Fibroblast of the conjunctiva (primary cell): ENCODE measurements at places on chromosomes 3 and 15.

- DNase-seq, result no peak
Observed at GRCh38 chr3:125053304-125053699, 2.5 kb downstream of the HEG1 start.

DNA sequence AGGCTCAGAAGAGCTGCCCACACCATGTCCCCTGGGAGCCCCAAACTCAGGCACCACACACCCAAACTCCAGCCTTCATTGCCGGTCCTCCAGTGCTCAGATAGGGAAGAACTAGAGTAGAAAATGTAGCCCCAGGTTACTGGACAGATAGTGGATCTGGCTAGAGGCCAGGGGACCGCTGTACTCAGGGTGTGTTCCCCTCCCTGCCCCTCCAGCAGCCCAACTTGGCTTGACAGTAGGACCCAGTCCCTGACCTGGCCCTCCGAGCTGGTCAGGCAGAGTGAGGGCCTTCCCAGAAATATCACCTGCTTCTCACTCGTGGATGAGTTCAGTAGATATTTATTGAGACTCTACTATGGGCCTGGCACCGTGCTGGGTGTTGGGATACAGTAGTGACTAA lies 100.0 kb downstream of the CORO2B start:
- DNase-seq, result no peak

DNA sequence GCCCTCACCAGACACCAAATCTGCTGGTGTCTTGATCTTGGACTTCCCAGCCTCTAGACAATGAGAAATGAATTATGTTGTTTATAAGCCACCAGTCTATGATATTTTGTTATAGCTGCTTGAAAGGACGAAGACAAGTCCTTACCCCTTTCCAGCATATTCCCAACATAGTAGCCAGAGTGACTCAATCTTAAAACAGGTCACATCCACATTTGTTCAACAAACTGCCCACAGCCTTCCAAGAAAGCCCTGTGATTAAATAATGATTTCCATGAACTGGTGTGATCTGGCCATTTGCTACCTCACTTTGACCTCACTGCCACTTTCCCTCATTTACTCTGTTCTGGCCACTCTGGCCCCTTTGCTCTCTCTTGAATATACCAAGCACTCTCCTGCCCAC lies 193.7 kb upstream of the CFAP20DC start:
- DNase-seq, result no peak

GRCh38 chr3:128895843-128896697 lies 16.6 kb downstream of the ACAD9 start:
- peak; percentile 10 for DNase-seq

DNA sequence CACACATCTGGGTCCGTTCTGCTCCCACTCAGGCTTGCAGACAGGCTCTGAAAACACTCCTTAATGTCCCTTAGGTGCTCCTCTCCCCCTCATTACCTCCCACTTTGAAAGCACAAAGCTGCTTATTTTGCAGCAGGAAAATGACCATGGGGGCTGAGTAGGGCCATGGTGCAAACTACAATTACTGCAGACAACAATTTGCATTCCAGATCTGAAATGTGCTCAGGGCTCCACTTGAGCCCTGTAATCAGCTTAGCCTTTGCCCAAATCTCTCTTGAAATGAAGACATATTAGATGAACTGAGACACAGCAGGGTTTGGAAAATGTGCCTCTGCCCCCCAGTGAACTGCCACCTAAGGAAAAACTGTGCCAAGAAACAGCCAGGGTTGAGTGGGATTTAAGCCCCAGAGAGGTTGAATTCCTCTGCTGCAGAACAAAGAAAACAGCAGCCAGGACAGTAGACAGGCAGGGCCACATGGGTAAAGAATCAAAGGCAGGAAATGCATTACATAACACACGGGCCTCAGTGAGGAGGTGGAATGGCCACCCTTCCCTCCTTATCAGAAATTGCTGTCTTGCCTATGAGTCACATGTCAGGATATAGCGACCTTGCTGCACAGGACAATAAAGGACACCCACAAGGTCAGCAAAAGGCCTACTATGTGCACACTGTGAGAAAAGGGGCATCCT lies 126.8 kb upstream of the ARHGEF3 start:
- no peak for DNase-seq

DNA sequence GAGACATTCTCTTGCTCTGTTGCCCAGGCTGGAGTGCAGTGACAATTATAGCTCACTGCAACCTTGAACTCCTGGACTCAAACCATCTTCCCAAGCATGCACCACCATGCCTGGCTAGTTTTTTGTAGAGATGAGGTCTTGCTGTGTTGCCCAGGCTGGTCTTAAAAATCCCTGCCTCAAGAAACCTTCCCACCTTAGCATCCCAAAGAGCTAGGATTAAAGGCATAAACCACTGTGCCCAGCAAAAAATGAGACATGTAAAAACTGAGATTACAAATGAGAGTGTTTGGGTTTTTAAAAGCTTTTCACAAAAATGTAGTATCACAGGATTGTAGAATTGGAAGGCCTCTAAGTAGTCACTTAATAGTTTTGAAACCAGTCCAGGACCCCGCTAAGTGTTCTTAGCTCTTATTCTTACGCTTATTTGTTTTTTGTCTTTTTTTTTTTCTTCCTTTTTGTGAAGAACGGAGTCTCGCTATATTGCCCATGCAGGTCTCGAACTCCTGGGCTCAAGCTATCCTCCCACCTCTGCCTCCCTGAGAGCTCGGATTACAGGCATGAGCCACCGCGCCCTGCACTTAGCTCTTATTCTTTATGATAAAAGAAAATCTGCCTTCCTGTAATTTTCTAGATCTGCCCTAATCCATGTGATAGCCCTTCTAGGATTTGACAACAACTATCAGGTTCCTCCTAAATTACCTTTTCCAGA lies 31.5 kb downstream of the KLHL18 start:
- no peak for DNase-seq

- DNase-seq, result peak; percentile 31
Observed at GRCh38 chr3:39707314-39707909, 102.0 kb upstream of the MYRIP start.

DNA sequence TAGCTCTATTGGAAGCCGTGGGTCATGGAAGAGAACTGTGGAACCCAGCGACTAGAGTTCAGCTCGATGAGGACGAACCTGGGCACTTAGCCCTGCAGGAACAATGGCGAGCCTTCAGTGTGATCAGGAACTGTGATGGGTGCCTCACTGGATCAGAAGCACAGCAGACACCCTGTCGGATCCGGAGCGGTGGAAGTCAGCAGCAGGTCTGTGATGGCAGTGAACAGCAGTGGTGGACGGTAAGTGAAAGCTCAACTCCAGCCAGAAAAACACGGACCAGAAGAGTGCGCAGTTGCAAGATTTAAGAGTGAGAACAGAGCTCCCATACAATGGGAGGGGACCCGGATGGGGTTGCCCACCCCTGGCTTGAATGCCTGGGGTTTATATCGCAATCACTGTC lies 282.2 kb downstream of the NSUN3 start:
- no peak for DNase-seq

- DNase-seq, result no peak
Observed at GRCh38 chr15:69957175-69957574, 140.5 kb downstream of the TLE3 start.

GRCh38 chr15:79943820-79944219 lies 27.2 kb downstream of the BCL2A1 start:
- DNase-seq, result peak; percentile 21

DNA sequence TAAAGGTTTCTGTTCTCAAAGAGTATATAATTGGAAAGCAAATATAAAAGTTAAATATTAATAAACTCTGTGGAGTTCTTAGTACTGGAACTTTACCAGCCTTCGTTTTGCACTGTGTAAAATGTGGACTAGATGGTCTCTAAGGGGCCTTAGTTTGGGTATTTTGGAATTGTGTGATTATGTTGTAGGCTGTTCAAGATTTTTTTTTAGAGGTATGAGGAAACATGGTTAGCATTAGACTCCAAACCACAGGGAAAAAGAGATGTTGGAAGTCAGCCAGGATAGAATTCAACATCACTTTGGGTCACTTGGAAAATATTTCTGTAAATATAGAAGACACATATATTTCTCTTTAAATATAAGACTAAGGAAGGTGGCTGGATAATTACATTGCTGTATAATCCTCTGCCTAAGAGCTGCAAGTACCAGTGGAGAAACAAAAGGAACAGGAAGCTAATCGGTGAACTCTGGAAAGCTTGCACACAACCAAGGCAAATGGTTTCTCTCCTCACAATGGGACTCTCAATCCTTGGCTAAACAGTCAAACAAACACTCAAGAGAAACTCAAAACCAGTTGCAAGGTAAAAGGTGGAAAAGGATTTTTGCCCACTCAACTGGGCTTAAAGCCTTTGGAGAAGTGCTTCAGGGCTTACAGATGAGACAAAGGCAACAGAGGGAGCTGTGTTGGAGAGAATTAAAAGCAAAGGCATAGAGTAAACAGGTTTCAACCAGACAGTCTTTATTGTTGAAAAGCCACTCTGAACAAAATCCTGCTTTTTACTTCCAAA lies 141.7 kb downstream of the NR1D2 start:
- DNase-seq, result no peak

GRCh38 chr3:127710155-127710941 lies 37.6 kb downstream of the ABTB1 start:
- DNase-seq, result no peak

- DNase-seq, result no peak
Observed at GRCh38 chr3:10772271-10773161, 43.5 kb upstream of the SLC6A11 start.

DNA sequence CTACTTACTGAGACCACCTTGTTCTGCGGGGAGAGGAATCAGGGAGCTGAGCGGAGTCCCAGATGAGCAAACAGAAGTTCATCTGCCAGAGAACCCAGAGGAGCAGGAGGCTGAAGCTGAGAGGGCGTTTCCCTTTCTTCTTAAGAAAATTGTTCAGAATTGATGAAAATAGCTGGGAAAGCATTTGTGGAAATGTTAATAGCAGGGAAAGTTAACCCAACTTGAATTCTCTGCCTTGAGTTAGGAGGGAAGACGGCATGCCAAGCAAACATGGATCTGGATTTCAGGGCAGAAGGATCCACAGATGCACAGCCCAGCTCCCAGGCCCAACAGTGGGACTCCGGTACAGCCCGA lies 23.2 kb downstream of the CRABP1 start:
- DNase-seq, result no peak

GRCh38 chr3:187807086-187807862 lies 62.0 kb upstream of the BCL6 start:
- no peak for DNase-seq

DNA sequence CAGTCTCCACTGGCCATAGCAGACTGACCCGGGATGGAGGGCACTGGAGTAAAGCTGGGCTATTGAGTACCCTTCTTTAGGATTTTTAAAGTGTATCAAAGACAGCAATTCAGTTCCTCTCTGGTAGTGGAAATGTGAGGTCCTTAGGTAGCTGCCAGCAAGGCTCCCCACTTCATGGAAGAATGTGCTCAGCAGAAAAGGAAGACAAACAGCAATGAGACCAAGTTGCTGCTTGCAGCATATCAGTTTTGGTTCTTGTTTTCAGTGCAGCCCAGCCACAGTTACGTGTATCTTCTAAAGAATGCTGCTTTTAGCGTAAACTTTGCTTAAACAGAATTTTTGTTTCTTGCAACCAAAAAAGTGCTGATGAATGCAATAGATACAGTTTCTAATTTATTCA lies 374.0 kb upstream of the CBLB start:
- DNase-seq, result no peak

- no peak for DNase-seq
Observed at GRCh38 chr3:59654480-59655417, 604.9 kb upstream of the CFAP20DC start.

- no peak for DNase-seq
Observed at GRCh38 chr3:161017971-161018370, 87.2 kb downstream of the B3GALNT1 start.

GRCh38 chr3:50575372-50575771 lies 6.0 kb downstream of the HEMK1 start:
- DNase-seq, result no peak

- DNase-seq, result no peak
Observed at GRCh38 chr15:41979493-41980266, 7.3 kb upstream of the EHD4 start.

DNA sequence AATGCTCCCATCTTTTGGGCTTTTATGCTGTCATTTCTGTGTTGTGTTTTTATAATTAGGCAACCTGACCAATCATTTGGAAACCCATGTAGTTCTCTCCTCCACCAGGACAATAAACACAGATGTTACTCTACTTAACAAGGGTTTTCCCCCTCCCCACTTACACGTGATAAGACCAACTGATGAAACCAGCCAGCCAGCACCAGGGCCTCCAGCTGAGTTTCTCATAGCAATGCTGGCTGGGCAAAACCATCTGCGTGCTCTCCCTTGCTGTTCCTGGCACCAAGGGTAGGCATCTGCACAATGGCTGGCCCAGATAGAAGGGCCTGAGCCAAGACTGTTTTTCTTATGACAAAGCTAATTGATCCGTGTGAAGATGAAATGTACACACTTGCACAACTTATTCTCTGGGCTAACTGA lies 310.4 kb downstream of the PLCL2 start:
- DNase-seq, result peak; percentile 51

DNA sequence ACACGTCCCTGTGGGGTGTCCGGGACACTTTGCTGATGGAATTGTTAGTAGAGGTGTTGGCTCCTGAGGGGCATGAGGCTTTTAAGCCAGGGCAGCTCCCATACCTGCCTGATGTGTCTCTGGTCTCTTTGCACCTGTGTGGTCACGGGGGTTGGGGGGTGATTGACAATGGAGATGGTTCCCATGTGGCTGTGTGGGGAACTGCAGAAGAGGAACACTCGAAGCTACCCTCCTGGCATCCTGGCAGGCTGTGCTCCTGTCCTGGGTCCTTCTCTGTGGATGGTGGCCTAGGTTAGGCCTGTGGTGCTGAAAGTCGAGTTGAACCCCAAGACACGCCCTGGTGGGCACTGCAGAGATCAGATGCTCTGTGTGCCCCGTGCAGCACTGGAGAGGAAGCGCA lies 73.4 kb downstream of the HMCES start:
- DNase-seq, result no peak

- peak; percentile 66 for DNase-seq
Observed at GRCh38 chr3:48614044-48614443, 4.6 kb upstream of the UQCRC1 start.

- DNase-seq, result peak; percentile 32
Observed at GRCh38 chr15:51846463-51847230, 17.2 kb downstream of the TMOD3 start.

- no peak for DNase-seq
Observed at GRCh38 chr3:64911138-64911537, 223.3 kb upstream of the ADAMTS9 start.
